ENCODE measurements at places on chromosomes 7 and 10.

GRCh38 chr7:123580406-123581161 is 21.0 kb upstream of the ASB15 start:
- DNase-seq, result no peak

DNA sequence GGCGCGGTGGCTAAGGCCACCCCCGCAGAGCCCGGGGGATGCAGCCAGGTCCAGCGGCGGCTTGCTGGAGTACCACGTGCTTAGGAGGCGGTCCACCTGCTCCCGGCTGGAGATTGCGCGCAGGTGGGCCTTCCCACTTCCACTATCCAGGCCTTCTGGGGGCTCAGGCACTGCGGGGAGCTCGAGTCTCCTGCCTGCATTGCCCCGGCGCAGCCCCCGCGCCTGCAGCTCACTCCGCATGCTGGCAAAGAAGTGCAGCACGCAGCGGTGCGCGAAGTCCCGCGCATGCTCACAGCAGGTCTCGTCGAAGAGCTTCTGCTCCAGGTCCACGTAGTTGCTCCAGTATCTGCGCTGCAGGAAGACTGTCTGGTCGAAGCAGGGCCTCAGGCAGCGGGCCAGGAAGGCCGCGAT is 5.8 kb downstream of the CALHM3 start:
- DNase-seq, result no peak

DNA sequence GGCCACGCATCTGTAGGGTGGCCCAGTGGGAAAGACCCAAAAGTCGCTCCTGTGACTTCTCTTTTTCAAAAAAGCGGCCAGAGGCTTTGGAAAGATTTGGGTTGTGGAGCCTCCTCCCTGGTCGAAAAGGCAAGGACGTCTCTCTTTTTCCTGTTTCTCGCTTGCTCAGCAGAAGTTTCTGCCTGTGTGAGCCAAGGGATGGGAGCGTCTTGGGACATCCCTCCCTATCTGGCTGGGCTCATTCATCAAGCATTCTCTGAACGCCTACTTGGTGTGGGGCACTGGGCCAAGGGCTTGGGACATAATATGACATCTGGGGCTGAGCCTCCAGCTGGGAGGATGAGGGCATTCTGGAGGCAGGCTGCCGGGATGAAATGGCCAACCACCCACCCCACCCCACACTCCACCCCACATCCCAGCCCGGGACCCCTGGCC is 120.9 kb downstream of the C10orf105 start:
- DNase-seq, result no peak

DNA sequence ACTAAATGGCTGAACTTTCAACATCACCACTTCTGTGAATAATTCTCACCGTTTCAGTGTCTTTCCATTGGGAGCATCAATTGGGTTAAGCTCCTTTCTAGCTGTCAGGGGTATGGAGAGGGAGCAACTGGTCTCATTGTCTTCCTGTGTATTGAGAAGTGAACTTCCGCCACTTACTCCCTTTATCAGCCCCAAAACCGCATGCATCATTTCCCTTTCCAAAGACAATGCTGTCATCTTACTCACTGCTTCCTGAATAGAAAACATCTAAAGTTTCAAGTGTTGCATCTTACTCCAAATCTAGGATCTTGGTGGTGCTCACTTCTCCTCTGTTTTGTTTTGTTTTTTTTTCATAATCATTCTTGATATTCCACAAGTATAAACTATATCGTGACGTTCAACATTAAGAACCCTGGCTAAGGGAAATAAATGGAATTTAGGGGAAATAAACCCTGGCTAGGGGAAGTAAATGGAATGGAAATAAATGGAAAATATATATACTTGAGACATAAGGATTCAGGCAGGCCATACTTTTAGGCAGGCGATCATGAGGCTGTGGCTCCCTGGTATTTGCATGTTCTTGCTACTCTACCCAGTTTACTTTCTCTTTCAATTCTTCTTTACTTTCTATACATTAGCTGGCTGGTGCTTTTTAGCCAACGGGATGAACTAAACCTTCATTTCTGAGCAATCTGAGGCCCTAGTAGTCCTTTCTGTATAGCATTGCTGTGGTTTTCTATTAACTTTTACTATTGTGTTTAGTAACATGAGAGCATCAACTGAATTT is 371.9 kb downstream of the BMPER start:
- DNase-seq, result no peak

DNA sequence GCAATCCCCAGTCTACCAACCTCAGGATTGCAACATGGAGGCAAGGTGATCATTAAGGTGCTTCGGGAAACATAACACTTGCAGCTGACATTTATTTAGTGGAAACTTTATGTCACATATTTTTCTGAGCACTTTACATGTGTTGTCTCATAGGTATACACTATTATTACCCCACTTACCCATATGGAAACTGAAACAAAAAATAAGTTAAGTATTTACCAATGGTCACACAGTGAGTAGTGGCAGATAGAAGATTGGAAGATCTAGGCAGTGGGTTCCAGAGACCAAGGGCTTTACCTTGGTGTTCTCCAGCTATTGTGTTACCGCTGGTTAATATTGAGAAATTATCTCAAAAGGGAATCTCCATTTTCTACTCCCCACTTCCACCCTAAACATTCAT is 1279.1 kb upstream of the SORCS1 start:
- DNase-seq, result no peak

- no peak for DNase-seq
Measured at GRCh38 chr7:98862716-98863420, 6.9 kb downstream of the TMEM130 start.

DNA sequence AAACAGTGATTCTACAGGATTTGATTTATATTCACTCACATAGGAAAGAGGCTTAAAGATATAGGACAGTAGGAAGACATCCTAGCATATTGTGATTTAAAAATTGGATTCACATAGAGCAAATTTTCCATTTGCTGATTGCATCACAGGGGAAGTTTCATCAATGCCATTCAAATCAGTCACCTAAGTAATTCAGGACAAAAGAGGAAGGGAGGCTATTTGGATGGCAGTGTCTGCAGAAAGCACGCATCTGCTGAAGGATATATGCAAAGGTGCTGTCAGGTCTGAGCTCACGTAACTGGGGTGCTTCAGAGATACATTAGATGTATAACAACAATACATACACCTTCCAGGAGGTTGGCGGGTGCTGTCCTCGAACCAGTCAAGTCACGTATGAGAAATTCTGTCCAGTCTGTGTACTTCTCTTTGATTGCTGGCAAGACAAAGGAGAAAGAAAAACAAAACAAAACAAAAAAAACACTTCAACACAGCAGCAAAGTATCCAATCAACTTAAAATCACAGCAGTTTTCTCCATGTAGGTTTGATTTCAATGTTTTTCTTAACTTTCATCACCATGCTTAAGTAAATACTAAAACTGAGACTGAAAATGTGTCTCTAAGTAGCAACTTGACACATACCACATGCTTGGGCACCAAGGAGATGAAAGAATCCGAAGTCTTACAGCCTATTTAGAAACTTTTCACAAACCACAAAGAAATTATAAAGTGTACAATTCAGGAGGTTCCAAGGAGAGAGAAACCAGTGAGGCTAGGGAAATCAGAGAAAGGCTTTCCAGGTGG is 125.1 kb downstream of the SFMBT2 start:
- DNase-seq, result no peak

DNA sequence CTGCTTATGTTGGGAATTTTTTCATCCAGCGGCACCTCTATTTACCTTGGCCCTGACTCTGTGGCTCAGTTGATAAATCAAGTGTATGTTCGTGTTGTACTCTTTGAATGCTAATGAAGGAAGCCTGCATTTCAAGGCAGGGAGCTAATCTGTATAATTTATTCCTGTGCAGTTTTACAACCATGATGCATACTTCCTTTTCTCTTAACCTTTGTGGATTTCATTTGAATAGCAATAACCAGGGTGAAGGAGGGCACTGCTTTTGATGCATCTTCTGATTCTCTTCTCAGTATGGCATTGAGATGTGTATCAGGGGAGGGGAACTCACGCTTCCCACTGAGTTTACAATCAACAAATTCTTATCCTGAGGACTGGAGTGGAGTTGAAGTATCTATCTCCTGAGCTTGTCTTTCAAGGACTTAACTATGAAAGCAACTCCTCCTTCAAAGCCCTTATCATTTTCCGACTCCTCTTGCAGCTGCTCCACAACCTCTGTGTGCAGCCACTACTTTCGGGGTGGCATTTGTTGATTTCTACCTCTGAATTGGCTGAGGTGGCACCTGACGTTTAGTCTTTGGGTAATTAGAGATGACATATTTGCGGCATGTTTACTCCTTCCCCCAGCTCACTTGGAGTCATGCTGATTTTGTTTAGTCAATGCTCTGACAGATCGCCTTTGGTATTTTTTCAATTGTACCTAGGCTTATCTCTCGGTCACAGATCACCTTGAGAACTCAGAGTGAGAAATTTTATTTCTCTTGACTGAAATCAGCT is 275.2 kb downstream of the PHTF2 start:
- no peak for DNase-seq

DNA sequence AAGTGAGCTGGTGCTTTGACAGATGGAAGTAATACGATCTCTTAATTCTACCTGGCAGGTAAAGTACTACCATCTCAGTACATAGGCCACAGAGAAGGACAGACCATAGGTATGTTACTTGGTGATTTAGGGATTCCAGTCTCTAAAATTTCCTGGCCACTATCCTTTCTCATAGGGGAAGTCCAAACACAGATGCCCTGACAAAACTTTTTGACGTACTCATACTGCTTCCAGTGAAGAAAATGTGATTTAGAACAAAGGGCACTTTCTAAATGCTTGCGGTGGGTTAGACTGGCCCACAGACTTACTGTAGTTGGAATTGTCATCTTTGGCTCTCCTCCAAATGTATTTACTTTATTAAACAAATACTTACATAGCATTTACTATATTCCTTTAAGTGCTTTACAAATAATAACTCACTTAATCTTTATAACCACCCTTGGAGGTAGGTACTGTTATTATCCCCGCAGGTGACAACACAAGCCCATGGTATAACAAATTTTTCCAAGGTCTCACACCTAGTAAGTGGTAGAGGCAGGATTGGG is 3.0 kb downstream of the PI4K2A start:
- no peak for DNase-seq

- DNase-seq, result no peak
Measured at GRCh38 chr10:128065881-128066534, 60.2 kb downstream of the MKI67 start.

DNA sequence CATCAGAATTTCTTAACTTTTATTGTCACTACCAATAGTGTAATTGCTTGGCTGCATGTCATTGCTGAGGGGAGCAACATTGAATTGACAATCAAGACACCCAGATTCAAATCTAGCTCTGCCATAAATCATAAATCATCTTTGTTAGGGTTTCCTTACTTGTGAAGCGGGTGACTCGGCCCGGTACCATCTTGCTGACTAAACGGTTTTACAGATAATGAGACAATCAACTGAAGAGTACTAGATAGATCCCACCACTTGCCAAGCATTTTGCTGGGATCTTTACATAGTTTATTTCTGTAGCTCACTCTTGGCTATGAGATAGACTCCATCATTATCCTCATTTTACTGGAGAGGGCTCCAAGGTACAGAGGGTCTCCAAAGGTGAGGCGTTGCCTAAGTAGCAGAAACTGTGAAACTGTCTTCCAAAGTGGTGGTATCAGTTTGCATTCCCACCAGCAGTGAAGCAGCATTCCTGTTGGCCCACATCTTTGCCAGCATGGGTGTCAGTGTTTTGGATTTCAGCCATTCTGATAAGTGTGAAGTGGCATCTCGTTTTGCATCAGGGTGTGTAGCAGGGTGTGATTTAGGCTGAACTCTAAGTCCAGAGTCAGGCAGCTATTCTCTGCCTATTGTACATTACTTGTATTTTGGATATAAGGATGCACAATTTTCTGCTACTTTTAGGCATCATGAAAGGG is 168.7 kb upstream of the BMPER start:
- no peak for DNase-seq

- DNase-seq, result no peak
Measured at GRCh38 chr7:49822856-49823255, 49.4 kb downstream of the VWC2 start.

DNA sequence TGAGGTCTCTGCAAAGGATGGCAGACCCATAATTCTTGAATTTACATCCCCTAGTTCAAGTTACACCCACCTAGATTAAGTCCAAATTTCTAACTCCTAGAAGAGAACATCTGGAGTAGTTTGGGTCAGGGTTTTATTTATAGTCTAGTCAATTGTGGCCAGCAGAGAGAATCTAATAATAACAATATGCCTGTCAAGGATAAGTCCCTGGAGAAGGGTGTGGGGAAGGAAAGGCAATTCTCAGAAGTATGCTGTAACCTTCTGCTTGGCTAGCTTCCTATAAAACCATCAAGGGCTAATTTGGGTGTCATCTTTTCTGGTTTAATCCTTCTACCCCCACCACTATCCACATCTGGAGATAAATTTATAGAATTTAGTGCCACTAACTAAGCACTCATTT is 52.8 kb upstream of the SEMA3E start:
- DNase-seq, result no peak

- DNase-seq, result no peak
Measured at GRCh38 chr7:11233871-11234270, 260.2 kb downstream of the PHF14 start.

Measured in stimulated activated CD8-positive, alpha-beta memory T cell treated with anti-CD3 and anti-CD28 coated beads, Interleukin-4, amount 100 ng/mL, for 4 hours (primary cell).